Left lobe of liver (tissue), 2 donors: ENCODE measurements at places on chromosomes 6 and 20. TPM values are rescaled to one million over a fixed set of nuclear protein-coding genes. Genes with fewer than 3 reads are reported as not detected.

- DNase-seq: no peak
Measured at GRCh38 chr20:21709535-21709904, 4.1 kb downstream of the PAX1 start.

GRCh38 chr6:4929097-4929718 is 74.6 kb downstream of the RPP40 start:
- no peak for DNase-seq

- no peak for DNase-seq
Measured at GRCh38 chr20:37673444-37673843, 20.4 kb upstream of the CTNNBL1 start.

- peak; percentile 31 for DNase-seq
Measured at GRCh38 chr20:58747211-58747610, 54.6 kb downstream of the NPEPL1 start.

DNA sequence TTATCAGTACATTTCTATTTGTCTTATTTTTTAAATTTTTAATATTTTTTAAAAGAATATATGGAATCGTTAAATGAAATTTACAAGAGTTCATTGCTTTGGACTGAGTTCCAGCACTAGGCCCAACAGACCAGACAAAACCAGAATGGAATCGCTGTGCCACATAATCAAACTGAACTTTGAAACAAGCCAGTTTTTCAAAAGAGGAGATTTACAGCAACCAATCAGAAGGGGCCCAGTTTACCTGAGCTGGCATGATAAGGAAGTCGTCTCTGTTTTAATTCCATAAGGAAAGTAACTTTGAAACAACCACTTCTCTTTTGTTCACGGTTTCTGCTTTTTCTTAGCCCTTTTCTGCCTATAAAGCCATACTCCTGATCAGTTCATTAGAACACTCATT is 293.6 kb upstream of the FLRT3 start:
- DNase-seq: no peak

- DNase-seq: no peak
Measured at GRCh38 chr6:162416831-162417537, 310.6 kb downstream of the PRKN start.

- DNase-seq: no peak
Measured at GRCh38 chr20:3282271-3283221, 43.6 kb upstream of the SLC4A11 start.

GRCh38 chr6:17455919-17456318 is 62.5 kb downstream of the CAP2 start:
- DNase-seq: no peak

DNA sequence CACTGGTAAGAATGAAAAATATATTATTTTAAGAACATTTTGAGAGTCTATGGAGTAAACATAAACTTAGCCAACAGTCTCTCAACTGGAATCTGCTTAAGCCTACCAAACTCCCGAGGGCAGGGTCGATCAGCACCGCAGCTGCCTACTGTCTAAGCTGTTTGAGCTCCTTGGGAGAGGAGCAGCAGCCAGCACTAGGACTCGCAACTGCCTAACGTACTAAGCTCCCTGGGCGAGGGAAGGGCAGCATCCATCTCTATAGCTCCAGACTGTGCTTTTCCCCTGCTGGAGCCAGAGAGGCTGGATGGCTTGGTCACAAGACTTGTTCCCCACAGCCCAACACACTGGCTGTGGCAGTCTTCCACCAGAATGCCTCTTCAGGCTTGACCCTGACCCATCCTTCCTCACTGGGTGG is 96.4 kb downstream of the MOXD1 start:
- DNase-seq: no peak

GRCh38 chr6:24621626-24622289 is 24.2 kb downstream of the KIAA0319 start:
- no peak for DNase-seq

- no peak for DNase-seq
Measured at GRCh38 chr6:46420921-46421638, 70.2 kb downstream of the RCAN2 start.

DNA sequence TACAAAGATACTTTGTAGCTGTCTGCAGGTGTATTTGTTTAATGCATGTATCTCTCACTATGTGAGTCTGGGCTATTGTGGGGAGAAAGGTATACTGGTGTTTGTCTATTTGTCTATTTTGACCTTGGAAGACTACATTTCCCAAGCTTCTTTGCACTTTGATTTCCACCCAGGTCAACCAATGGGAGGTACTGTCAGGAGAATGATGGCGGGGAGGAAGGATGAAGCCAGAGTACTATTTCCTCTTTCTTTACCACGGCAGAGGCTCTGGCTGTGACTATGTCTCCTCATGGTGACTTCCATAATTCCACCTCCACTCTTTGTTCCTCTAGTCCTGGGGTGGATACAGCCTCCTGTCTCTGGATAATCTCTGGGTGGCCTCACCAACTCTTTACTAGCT is 23.1 kb downstream of the LBP start:
- DNase-seq: no peak

GRCh38 chr6:9126878-9127560 is 691.7 kb upstream of the SLC35B3 start:
- DNase-seq: no peak

- no peak for DNase-seq
Measured at GRCh38 chr20:11544029-11544678, 373.5 kb upstream of the BTBD3 start.

DNA sequence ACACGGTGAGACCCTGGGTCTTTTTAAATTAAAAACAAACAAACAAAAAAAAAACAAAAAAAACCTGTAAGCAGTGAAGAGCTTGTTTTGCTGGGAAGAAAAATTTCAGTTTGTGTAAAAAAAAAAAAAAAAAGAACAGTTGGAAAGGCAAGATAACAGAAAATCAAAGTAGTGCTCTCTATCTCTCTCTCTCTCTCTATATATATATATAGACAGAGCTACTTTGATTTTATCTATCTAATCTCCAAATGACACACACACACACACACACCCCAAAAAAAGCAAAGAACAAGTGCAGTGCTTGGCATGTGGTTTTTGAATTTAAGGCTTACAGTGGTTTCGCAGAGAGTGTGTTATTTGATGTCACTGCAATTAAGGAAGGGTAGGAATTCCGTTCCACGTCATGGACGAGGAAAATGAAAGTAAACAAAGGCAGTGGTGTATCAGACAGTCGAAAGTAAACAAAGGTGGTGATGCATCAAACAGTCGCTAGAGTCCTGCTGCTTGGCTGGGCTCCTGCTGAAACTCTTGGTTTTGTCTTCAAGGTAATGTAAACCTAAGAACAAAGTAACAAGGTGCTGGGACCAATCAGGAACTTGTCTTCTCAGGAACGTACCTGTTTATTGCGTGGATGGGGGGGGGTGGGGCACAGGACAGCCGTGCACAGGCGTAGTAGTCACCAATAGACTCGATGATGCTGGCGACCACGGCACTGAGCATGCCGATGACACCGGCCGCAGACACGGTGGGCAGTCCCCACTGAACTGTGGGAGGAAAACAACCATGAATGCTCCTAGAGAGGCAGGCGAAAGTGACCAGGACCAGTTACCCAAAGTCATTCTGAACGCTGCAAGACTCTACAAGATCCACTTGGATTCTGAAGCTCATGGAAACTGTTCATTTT is 131.8 kb downstream of the SLC23A2 start:
- DNase-seq: peak; percentile 46

GRCh38 chr20:63036291-63036690 is 29.5 kb upstream of the BHLHE23 start:
- no peak for DNase-seq

DNA sequence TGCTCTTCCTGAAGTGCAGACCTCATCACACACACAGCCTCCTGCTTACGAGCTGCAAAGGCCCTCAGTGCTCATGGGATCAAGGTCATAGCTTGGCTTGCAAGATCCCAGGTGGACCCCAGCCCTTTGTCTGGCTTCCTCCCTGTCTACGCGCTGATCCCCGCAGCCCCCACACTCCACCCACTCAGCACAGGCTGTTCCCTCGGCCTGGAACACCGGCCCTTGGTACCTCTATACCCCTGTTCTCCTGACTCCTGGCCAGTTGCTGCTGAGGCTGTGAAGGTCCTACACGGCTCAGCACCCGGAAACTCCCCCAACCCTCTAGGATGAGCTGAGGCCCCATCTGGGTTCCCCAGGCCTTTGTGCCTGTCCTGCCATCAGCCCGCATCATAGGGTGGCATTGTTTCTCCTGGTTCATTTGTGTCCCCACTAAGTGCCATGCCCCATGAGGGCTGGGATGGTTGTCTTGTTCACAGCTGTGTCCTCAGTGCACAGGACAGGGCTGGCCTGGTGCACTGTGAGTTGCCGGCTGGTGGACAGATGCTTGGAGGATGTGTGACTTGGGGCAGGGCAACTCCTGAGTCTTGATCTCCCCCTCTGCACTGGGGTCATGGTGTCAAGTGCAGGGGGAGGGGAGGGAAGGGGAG is 57.0 kb downstream of the ADNP start:
- DNase-seq: no peak

GRCh38 chr6:148898376-148899014 is 151.7 kb downstream of the UST start:
- no peak for DNase-seq

DNA sequence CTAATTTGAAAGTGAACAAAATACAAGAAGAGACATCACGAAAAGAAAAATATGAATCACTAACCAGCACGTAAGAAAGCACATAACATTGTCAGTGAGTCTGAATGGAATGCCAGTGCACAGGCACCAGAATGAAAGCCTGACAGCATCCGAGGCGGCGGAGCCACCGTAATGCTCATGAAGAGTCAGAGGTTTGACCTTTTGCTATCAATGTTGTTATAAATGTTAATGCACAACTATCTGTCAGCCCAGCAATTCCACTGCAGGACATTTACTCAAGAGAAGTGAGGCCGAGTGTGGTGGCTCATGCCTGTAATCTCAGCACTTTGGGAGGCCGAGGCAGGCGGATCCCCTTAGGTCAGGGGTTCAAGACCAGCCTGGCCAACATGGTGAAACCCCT is 562.1 kb downstream of the PRKN start:
- DNase-seq: no peak

DNA sequence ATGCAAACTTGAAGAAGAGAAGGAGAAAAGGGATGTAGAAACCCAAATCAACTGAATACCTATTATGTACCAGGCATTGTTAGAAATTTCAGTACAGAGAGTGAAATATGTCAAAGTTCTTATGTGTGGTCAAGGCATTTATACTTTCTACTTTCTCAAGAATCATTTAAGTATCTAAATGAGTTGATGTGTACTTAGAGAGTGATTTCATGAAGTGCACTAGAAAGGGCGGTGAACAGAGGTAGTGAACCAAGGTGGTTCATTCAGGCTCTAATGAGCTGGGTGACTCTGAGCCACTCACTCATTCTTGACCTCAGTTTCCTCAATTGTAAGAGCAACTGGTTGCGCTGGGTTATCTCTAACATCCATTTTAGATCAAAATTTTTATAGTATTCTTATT is 3.3 kb downstream of the PDE7B start:
- no peak for DNase-seq

DNA sequence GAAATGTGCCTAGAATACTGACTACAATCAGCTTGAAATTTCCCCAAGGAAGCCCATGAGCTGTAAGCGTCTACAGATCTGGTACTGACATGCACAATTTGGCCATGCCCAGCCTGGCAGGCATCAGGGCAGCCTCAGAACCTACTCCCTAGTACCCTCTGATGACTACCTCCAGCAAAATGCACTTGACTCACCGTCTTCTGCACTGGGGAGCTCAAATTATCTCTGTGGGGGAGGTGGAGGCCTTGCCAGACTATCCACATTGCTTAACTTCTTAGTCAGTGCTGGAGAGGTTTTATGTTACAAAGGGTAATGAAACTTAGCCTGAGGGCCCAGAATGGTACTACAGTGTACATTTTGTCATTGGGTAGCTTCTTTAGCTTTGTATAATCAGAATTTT is 126.0 kb upstream of the ADGRF1 start:
- DNase-seq: no peak

DNA sequence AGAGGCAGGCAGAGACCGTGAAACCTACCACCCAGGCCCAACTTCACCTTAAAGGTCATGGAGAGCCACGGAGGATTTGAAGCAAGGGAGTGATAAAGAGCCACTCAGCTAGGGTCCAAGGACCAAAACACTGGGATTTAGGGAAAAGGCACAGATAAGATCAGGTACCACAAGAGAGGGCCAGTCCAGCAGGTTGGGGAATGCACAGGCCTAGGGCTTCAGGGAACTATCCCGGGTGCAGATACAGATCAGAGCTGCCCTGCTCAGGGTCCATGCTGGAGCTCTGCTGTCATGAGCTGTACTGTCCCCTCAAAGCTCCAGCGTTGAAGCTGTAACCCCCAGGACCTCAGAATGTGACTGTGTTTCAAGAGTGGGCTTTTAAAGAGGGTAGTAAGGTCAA is 16.9 kb downstream of the SLC22A23 start:
- DNase-seq: no peak

DNA sequence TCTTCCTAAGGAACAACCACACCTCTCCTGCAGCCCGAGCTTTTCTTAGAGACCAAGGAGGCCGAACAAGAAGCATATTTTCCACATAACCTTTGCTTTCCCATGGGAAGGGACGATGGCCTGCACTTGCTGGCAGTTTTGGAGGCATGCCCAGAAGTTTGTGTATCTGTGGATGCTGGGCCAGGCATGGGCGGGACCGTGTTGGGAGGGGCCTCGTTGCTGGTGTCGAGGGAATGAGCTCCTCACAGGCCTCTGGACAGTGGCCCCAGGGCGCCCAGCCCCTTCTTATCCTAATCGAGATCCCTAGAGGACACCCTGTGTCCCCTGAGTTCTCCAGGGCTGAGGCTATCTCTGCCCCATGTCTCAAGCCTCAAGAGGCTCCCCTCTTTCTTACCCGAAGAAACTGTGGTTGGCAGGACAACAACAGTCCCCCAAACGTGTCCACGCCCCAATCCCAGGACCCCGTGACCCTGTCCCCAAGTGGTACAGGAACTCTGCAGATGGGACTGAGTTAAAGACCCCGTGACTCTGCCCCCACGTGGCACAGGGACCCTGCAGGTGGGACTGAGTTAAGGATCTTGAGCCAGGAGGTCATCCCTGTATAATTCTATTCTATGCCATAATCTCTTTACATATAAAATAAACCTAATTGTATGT is 99.5 kb upstream of the BHLHE23 start:
- peak; percentile 69 for DNase-seq

DNA sequence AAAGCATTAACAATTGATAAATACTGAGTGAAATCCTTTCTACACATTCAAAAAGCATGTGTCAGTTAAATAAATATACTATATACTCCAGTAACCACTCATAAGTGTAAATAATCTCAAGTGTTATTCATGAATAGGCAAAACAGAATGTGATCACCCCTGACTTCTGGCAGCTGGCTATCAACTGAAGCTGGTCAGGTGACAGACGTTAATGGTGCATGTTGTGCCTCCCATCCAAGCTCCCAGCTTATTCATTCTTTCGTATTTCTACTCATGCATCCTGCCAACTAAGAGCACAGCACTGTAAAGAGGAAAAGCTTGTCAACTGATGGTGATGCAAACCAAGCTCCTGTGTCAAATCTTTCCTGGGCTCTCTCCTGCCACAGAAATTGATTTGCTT is 7.7 kb downstream of the PSMB1 start:
- no peak for DNase-seq

The MMP24 gene
- total RNA-seq: 0.43 TPM

The TSPO2 gene
- total RNA-seq: 0.30 TPM

The ASIP gene
- 0.55 TPM for total RNA-seq

The ZKSCAN3 gene
- total RNA-seq: 2.4 TPM

The ADISSP gene
- total RNA-seq: 10.6 TPM

The CLPSL2 gene
- total RNA-seq: not detected

The COL10A1 gene
- total RNA-seq: not detected

The TNF gene
- total RNA-seq: 0.68 TPM

The SEC63 gene
- total RNA-seq: 77.3 TPM

The IL17F gene
- not detected for total RNA-seq
